ENCODE measurements at places on chromosomes 5 and 9.

- DNase-seq: no peak
These were observed 182.3 kb upstream of the RIOK2 start for GRCh38 chr5:97365163-97365845.

- no peak for DNase-seq
These were observed 19.0 kb upstream of the SMAD5 start for GRCh38 chr5:136113606-136114005.

- DNase-seq: no peak
These were observed 100.4 kb downstream of the GAPVD1 start for GRCh38 chr9:125361837-125362531.

DNA sequence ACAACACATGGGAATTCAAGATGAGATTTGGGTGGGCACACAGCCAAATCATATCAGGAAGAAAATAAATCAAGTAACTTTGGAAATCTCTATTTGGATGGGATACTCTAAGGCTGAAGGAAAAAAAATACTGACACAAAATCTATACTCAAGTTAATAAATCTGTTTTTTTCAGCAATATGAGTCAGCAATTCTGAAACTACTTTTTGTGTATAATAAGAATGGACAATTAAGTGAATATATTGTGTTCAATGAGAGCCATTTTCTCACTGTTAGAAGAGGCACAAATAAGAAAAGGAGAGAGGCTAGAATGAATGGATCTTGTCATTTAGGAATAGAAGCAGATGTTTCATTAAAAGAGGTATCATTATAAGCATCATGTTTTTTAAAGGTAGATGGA, 651.0 kb downstream of the TAF11L14 start:
- no peak for DNase-seq

- no peak for DNase-seq
These were observed 179.4 kb upstream of the SPEF2 start for GRCh38 chr5:35438288-35438687.

DNA sequence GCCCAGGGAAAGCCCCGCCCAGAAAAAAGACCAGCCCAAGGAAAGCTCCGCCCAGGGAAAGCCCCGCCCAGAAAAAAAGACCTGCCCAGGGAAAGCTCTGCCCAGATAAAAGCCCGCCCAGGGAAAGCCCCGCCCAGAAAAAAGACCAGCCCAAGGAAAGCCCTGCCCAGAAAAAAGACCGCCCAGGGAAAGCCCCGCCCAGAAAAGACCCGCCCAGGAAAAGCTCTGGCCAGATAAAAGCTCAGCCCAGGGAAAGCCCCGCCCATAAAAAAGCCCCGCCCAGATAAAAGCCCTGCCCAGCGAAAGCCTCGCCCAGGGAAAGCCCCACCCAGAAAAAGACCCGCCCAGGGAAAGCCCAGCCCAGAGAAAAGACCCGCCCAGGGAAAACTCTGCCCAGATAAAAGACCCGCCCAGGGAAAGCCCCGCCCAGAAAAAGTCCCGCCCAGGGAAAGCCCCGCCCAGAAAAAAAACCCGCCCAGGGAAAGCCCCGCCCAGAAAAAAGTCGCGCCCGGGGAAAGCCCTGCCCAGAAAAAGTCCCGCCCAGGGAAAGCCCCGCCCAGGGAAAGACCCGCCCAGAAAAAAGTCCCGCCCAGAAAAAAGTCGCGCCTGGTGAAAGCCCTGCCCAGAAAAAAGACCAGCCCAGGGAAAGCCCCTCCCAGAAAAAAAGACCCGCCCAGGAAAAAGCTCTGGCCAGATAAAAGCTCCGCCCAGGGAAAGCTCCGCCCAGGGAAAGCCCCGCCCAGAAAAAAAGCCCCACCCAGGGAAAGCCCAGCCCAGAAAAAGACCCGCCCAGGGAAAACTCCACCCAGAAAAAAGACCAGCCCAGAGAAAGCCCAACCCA, 11.9 kb downstream of the GRIN1 start:
- DNase-seq: no peak

DNA sequence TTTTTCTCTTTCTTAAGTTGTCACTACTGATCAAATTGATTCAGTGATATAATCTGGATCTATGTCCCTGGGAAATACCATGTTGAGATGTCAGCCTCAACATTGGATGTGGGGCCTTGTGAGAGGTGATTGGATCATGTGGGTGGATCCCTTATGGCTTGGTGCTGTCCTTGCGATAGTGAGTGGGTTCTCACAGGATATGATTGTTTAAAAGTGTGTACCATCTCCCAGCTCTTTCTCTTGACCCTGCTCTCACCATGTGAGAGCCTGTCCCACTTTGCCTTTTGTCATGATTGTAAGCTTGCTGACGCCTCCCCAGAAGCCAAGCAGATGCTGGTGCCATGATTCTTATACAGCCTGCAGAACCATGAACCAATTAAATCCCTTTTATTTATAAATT, 68.6 kb downstream of the ST8SIA4 start:
- no peak for DNase-seq

GRCh38 chr5:127409246-127409917, 108.1 kb upstream of the PRRC1 start:
- no peak for DNase-seq

DNA sequence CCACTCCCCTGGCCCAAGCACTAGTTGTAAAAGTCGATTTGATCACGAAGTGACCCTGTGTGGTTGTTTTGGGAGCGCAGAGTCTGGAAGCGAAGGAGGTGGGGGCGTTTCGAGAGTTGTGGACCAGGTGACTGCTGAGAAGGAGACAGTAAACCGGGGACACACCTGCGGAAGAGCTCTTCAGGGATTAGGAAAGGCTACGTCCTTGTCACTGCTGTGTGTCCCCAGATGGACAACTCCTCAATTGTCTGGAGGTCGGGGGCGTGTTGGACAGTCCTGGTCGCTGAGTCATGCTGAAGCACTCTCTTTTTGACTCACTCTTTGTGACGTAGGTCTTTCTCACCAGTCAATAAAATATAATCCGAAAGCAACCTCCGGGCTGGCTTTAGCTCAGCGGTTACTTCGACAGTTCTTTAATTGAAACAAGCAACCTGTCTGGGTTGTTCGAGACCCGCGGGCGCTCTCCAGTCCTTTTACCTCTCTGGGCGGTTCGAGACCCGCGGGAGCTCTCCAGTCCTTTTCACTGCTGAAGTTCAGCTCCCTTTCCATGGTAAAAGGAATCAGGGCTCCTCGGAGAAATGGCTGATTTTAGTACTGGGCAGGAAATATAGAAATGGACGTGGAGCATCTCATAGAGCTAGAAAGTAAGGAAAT, 10.8 kb downstream of the ZMAT2 start:
- peak; percentile 88 for DNase-seq

- no peak for DNase-seq
These were observed 96.0 kb downstream of the LIX1 start for GRCh38 chr5:97046270-97046982.

GRCh38 chr5:71986101-71986500, 121.2 kb upstream of the MAP1B start:
- DNase-seq: no peak

DNA sequence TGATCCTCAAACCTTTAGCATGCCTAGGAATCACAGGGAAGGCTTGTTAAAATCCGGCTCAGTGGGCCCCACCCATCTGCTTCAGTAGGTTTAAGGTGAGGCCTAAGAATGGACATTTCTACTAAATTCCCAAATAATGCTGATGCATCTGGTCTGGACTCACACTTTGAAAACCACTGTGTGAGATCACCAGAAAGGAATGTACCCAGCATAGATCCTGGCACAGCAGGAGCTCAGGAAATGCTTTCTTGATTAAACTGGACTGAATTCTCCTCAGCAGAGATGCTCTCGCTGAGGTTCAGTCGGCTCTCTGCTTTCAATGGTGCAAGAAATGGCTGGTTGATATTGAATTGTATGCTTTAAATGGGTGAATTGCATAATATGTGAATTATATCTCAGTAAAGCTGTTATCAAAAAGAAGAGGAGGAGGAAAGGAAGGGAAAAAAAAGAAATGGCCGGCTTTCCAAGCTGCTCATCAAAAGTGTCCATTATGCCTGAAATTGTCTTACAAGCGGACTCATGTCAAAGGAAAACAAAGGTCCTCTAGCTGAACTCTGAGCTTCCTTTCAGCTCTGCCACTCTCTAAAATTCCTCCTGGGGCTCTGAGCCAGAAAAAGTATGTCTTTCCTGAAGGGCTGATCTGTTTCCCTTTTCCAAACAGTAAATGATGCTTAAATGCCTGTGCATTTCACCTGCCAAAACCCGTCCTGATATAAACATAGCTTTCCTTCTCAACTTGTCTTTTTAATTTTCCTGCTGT, 77.6 kb upstream of the SAP30L start:
- DNase-seq: no peak

DNA sequence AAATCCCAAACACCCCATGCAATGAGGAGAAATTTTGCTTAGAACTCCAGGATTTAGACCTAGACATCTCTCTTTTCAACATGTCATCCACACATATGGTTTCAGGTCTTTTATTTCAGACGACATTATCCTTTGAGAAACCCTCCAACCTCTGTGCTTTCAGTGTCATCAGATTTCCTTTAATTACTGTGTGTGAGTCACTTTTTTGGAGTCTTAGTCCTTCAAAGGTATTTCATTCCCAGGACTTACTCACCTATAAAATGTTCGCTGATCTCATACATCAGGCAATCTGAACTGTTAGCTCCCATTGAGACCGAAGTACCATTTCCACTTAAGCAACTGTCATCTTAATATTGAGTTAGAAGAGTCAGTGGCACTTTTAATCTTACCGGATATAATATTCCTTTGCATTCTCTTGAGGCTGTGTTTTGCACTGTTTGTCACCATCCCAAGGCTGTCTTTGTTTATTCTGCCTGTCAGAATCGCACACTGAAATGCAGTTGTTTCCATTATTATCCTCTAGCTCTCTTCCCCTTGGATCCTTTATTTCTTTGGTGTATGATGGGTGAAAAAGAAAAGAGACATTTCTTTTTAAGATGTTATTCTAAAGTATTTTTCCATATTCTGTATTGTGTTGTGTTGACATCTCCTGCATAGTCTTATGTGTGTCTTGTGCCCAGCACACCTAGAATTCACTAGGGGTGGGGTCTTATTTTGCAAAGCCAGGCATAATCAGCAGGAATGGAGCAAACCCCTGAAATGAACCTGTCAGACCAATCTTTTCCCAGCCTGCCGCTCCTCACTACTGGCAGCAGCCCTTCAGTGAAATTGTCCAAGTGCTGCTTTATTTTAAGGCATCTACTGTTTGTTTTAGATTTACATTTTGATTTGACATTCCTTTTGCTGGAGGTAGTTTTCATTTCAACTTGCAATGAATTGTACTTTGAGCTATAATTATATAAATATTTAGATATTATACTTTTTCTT, 155.4 kb downstream of the PAM start:
- no peak for DNase-seq

- DNase-seq: no peak
These were observed 170.8 kb upstream of the RGMB start for GRCh38 chr5:98602534-98603112.

- no peak for DNase-seq
These were observed 9.4 kb upstream of the CARD19 start for GRCh38 chr9:93086447-93087224.

- no peak for DNase-seq
These were observed 104.0 kb downstream of the ERCC6L2 start for GRCh38 chr9:95979446-95979845.

GRCh38 chr5:55724281-55724680, 12.2 kb upstream of the SLC38A9 start:
- no peak for DNase-seq

DNA sequence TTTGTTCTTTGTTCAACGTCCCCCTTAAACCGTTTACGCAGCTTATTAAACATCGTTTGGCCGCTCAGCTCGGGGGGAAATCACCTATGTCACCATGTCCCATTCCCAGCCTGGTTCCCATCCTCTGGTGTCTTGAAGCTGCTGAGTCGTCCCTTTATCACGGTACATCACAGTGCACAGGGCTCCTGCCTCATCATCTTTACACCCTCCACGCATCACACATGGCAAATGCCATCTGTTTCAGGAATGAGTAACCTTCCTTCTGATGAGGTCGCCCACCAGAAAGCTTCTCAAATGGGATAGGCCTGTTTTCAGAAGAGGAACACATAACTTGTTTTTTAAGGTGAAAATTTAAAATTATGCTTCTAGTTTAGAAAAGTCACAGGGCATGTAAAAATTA, 7.9 kb upstream of the LHX6 start:
- DNase-seq: no peak

DNA sequence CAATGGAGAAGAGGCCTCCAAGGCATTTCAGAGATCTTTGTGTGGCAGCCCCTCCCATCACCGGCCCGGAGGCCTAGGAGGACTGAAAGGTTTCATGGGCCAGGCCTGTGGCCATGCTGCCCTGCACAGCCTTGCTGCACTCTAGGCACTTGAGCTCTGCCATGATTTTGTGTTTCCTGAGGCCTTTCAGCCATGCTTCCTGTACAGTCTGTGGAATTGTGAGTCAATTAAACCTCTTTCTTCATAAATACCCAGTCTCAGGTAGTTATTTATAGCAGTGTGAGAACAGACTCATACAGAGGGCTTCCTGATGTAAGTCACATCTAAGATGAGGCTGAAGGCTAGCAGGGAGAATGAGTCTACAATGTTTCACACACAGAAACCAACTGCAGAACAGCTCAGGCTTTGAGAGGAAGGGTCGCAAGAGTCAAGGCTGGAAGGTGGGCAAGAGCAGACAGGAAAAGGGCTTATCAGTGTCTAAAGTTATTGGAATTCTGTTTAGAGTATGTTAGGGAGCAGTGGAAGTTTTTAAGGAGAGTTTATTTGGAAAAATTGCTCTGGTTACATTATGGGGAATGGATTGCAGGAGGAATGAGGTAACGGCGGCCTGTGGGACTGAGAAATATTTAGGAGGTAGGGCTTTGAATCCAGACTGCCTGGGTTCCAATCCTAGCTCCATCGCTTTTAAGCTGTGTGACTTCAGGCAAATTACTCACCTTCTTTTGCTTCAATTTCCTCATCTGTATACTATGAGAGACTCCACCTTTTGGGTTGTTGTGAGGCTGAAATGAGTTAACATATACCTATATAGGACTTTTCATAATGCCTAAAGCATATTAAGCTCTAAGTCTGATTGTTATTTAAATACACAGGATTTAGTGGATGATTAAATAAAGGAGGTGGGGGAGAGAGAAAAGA, 291.2 kb downstream of the CWC27 start:
- DNase-seq: no peak

DNA sequence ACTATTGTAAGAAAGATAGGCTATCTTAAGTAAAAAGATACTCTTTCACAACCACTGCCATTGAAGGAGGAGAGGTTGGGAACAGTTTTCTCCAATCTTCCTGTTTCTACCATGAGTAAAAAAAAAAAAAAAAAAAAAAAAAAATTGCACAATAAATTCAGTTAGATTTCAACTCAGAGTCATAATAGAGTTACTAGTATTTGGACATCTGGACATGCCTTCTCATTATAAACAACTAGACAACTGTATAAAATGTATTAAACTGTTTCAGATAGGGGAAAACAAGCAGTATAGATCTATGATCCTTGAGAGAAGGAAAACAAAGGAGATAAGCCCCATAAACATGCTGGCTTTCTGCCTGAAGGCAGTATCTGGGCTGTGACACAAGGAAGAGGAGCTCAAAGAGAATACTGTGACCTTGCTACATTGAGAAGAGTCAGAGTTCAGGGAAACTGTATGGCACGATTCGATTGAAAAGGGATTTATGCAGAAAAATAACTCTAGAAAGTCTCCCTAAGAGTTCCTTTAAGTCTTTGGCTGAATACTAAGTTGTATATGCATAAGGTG, 249.2 kb upstream of the POU5F2 start:
- DNase-seq: no peak

GRCh38 chr9:91158286-91158685, 203.4 kb downstream of the AUH start:
- DNase-seq: no peak

Data from effector memory CD8-positive, alpha-beta T cell (primary cell).